ENCODE measurements at places on chromosomes 1 and 21. TPM values are rescaled to one million over a fixed set of nuclear protein-coding genes. Genes with fewer than 3 reads are reported as not detected.

Gene PADI2
- 0.39 TPM for total RNA-seq

GRCh38 chr1:204262506-204263253, 48.9 kb upstream of the GOLT1A start:
- no peak overlapping the region for H3K4me3 ChIP-seq
- DNase-seq = no peak
- peaks cover 6% of the 10 kb centered on the region for H3K36me3 ChIP-seq
- H3K27ac ChIP-seq = peak overlapping the region; percentile 23
- no peaks in the 10 kb centered on the region for H3K27me3 ChIP-seq

Gene UMODL1
- not detected for total RNA-seq

Gene RRAGC
- 18.3 TPM for total RNA-seq

DNA sequence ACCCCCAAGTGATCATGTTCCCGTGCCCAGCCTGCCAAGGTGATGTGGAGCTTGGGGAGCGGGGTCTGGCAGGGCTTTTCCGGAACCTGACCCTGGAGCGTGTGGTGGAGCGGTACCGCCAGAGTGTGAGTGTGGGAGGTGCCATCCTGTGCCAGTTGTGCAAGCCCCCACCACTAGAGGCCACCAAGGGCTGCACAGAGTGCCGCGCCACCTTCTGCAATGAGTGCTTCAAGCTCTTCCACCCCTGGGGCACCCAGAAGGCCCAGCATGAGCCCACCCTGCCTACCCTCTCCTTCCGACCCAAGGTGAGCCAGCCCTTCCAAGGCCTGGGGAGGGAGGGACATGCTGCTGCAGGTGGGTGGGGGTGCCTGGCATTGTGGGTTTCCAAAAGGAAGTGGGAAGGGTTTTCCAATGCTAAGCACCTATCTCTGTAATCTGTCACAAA, 2.3 kb downstream of the TRIM46 start:
- H3K4me1 ChIP-seq = peaks cover 54% of the 10 kb centered on the region
- H3K27ac ChIP-seq = no peak overlapping the region
- no peak overlapping the region for H3K4me3 ChIP-seq
